ENCODE measurements at places on chromosomes 3 and 15.

- DNase-seq: no peak
These were observed 8.5 kb upstream of the SLC24A5 start for GRCh38 chr15:48112242-48112641.

DNA sequence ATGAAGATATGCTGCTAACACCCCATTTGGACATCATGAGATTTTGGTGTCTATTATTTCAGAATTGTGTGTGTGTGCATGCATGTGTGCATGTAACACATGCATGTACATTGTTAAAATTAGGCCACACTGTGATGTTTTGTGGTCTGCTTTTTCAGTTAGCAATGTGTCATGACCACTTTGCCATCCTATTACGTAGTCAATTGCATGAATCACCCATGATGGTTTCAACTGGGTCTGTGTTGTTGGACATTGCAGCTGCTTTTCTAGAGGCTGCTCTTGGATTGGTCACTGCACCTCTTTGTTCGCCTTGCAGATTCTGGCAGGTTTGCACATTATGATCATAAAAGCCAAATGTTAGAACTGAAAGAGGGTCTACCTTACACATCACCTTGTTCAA lies 101.0 kb upstream of the THBS1 start:
- no peak for DNase-seq

- no peak for DNase-seq
These were observed 176.6 kb downstream of the XXYLT1 start for GRCh38 chr3:195094191-195094921.

- DNase-seq: peak; percentile 57
These were observed 241.6 kb downstream of the KCNMB2 start for GRCh38 chr3:178777718-178778411.

GRCh38 chr15:63572749-63573464 lies 24.3 kb upstream of the FBXL22 start:
- DNase-seq: no peak

DNA sequence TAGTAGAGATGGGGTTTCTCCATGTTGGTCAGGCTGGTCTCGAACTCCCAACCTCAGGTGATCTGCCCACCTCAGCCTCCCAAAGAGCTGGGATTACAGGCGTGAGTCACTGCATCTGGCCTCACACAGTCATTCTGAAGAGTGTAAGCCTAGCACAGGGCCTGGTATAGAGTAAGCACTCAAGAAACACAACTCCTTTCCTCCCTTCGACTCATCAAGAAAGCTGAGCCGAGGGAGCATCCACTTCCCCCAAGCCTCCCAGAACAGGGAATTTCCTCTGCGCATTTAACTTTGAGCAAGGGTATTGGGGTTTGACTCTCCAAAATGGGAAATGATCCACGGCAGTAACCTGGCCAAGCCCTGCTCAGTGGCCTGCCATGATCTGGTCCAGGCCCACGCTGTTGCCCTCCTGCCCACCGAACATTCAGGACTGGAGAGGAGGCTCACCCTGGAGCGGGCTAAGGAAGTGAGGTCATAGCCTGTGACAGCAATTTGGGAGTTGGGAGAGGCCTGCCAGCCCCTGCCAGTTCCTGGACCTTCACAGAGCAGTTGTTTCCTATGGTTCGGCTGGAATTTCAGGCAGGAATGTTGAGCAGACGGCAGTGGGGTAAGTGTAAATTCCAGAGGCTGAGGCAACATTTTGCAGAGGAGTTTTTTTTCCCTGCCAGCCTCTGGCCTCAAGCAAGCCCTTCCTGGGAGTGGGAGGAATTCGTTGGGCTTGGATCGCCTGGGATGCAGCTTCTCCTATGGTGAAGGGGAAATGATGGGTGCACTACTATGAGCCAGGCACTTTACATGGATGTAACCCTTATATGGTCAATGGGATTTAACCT lies 21.2 kb upstream of the SMAD3 start:
- DNase-seq: no peak

GRCh38 chr3:60216462-60217075 lies 1034.7 kb downstream of the FHIT start:
- DNase-seq: no peak

GRCh38 chr3:161745741-161746140 lies 249.1 kb downstream of the OTOL1 start:
- no peak for DNase-seq

DNA sequence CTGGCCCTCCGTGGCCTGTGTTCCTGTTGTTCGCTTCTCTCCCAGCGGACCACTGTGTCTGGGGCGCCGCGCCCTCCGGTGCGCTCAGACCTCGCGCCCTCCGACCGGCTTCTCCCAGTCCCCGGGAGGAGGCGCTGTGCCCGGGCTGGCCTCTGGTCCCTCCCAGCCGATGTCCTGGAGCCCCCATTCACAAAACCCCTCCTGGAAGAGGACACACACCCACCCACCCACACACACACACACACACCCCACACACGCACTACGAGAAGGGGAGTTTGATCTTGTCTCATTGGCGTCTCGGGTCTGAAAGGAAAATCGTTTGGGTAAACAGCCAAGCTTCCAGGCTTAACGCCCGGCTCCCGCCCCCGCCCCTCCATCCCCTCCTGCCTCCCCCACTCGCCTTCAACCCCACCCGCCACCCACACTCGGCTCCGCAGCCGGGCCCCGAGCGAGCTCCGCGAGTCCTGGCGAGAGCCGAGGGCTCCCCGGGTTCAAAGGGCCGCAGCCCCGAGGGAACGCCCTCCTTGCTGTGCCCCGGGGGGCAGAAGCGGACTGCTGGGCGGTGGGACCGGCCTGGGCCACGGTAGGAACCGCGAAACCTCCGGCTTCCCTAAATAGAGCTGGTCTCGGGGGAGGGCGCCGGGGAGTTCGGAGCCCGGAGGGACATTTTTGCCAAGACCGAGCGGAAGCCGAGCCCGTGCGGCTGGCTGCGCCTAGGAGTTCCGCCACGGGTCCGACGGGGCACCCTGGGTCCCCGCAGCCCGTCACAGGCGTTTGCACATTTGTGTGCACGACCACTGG lies 23.6 kb downstream of the NR2F2 start:
- no peak for DNase-seq

DNA sequence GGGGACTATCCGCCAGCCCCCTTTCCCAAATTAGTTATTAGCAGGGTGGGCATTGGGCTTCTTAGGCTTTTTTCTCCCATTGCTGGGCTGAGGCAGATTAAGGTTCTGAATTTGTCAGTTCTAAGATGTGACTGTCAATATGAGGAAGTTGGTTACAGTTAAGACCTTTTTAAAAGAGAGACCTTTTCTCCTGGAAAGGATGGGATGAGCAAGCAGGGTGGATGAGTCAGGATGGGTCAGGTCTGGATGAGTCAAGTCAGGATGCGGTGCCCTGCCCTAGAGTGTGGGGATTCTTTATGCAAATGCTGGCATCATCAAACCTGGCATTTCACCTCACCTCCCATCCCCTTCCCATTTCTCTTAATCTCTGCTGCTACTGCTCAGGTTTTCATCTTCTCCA lies 1.9 kb downstream of the AEN start:
- peak; percentile 67 for DNase-seq

- no peak for DNase-seq
These were observed 100.8 kb upstream of the NEDD4 start for GRCh38 chr15:56094171-56094570.

- DNase-seq: no peak
These were observed 33.1 kb upstream of the ALDH1L1 start for GRCh38 chr3:126213379-126214028.

GRCh38 chr3:187019542-187020072 lies 89.3 kb downstream of the ST6GAL1 start:
- no peak for DNase-seq

- DNase-seq: no peak
These were observed 7.7 kb downstream of the TNK2 start for GRCh38 chr3:195900436-195901355.

DNA sequence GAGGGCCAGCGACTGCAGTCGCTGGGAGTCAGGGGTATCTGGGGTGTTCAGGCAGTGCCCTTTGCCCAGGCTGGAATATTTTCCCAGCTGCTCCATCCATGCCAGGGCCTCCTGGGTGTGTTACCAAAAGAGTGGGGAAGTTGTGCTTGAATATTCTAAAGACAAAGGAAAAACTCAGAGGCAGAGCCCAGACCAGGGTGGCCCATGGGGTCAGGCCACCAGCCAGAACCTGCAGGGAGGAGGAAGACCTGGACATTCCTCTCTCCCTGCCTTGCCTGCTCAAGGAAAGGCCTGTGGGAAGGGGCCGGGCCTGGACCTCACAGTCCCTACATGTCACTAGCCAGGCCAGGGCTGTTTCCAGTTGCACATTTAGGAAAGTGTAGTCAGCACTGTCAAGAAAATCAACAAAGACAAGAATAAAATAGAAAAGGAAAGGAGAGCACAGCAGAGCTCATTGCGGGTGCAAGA lies 16.0 kb upstream of the KLF15 start:
- DNase-seq: no peak

DNA sequence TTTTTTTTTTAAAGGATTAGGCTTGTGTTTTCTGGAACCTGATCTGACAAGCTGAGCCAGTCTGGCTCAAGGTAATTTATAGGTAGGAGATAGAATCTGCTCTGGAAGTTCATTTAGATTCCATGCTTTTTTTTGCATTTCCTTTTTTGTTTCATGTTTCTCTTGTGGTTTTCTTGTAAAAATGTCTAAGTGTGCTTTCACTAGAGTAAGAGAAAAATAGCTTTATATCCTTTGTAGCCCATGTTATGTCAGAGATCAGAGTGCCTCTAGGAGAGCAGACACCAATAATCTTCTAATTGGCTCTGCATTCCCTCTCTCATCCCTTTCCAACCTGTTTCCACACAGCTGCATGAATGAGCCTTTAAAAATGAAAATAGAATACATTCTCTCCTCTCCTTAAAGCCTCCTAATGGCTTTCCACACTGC lies 389.8 kb upstream of the KCNMB2 start:
- DNase-seq: no peak

DNA sequence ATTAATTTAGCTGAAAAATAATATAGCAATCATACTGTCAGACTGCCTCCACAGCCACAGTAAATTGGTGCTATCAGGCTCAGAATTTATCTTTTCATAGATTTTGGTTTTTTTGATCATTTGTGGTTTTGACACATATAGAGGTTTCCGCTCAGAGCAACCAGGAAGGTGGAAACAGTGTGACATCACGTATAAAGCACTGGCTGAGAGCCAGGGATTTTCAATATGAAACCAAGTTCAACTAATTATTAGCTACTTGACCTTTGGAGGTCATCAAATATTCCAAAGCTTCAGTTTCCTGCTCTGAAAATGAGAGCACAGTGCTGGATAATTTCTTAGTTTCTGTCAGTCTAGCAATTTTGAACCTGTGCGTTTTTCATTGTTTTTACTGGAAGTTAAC lies 433.8 kb upstream of the SUCLG2 start:
- DNase-seq: no peak

GRCh38 chr3:162019817-162020216 lies 523.2 kb downstream of the OTOL1 start:
- DNase-seq: no peak

DNA sequence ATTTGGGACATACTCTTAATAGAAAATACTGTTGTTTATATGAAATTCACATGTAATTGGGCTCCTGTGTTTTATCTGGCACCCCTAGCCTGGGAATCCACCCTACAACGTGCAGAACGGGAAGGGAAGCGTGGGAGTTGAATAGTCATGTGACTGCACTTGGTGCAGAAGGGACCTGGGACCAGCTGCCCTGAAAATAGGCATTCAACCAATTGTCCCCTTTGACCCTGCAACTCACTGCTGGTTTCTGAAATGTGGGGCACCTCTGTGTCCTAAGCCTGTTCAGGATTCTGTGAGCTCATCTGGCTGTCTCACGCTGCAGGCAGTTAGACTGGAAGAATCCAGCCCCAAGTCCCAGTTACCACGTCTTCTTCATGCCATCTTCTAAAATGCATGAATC lies 79.7 kb downstream of the CACNA2D3 start:
- no peak for DNase-seq

DNA sequence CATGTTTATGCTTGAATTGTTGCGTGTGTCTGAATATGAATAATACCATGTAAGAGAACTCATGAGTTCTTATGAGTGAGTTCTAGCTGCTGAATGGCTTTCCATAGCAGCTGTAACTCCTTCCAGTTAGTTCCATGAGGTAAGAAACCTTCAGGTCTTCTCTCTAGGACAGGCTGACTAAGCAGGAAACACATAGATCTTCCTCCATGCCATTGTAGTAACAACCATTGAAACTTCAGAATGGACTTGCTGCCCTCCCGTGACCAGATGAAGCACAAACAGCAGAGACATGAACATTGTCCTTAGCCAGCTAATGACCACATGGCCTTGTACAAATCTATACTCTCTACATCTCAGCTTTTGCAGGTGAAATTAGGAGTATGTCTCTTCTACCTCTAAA lies 200.0 kb downstream of the ZNF385D start:
- DNase-seq: no peak

GRCh38 chr3:151599103-151599672 lies 134.5 kb upstream of the AADACL2 start:
- DNase-seq: no peak

- DNase-seq: no peak
These were observed 150.1 kb downstream of the TPRA1 start for GRCh38 chr3:127440384-127440783.

- peak; percentile 93 for DNase-seq
These were observed 88.0 kb downstream of the TTBK2 start for GRCh38 chr15:42832576-42832975.

- DNase-seq: no peak
These were observed at the start of gene USP3 for GRCh38 chr15:63504247-63504978. Gene USP3, plus strand, starts transcription at chr15:63504593. Its CDS starts 147 bp downstream, at chr15:63504740.

- no peak for DNase-seq
These were observed 395.5 kb downstream of the FGF12 start for GRCh38 chr3:192331749-192332385.

All from keratinocyte (primary cell).